Stimulated activated CD4-positive, alpha-beta T cell treated with anti-CD3 and anti-CD28 coated beads, Interleukin-4, amount 100 ng/mL, for 4 hours (primary cell): ENCODE measurements at places on chromosomes 4 and X.
A peak's percentile ranks its signal among the peaks of the same experiment; 100 is the strongest.

DNA sequence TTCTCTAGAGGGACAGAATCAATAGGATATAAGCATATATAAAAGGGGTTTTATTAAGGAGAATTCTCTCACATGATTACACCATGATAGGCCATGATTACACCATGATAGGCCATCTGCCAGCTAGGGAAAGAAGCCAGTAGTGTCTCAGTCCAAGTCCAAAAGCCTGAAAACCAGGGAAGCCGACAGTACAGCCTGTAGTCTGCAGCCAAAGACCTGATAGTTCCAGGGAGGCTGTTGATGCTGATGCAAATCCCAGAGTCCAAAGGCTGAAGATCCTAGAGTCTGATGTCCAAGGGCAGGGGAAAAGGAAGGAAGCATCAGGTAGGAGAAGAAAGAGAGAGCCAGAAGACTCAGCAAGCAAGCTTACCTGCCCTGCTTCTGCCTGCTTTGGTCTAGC is 411.3 kb upstream of the EMCN start:
- DNase-seq = no peak

DNA sequence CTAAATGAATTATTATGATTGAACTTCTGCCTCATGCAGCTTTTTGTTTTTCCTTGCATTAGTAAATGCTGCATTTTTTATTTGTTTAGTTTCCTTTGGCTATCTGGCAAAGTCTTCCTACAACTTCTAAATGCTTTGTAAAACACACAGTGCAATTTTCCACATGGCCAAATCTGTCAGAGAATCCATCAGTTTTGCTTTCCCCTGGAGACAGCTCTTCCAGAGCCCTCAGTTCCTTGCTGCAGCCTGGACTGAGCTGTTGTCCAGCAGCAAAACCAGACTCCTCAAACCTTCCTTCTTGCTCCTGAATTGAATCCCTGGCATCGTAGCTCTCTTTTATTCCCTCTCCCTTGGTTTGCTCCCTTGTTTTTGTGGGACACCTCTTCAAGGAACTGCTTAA is 42.6 kb downstream of the MED28 start:
- no peak for DNase-seq

- no peak for DNase-seq
These were observed 21.0 kb upstream of the IL13RA2 start for GRCh38 chrX:115038406-115038805.

- peak; percentile 8 for DNase-seq
These were observed 65.8 kb downstream of the RASGEF1B start for GRCh38 chr4:81405900-81406401.

- DNase-seq = no peak
These were observed 9.3 kb downstream of the PAGE4 start for GRCh38 chrX:49838374-49838773.

DNA sequence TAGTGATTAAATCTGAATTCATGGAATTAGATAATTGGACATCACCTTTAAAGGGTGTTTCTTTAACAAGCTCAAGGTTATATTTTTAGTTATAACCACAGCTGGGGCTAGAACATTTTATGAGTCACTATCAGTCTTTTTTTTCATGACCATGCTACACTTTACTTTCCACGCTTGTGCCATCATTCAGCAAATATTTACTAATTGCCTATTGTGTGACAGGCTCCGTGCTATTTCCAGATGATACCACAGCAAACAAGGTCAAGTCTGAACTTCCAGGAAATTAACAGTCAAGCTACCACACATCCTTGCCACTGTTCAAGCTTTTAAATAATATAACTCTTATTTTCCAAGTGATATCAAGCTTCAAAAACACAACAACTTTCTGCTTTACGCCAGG is 16.5 kb downstream of the SPANXN3 start:
- DNase-seq = no peak
